Right lobe of liver (tissue), 6 donors: ENCODE measurements at places on chromosomes 13 and 19. TPM values are rescaled to one million over a fixed set of nuclear protein-coding genes. Genes with fewer than 3 reads are reported as not detected.

The B3GNT8 gene
- total RNA-seq = 0.50 TPM

- H3K4me3 ChIP-seq = no peak overlapping the region
- no peak overlapping the region for H3K27ac ChIP-seq
- no peaks in the 10 kb centered on the region for H3K27me3 ChIP-seq
- no peaks in the 10 kb centered on the region for H3K36me3 ChIP-seq
- no peak for DNase-seq
- peaks cover 8% of the 10 kb centered on the region for H3K4me1 ChIP-seq
Observed at GRCh38 chr19:18434411-18435175, 3.3 kb downstream of the ISYNA1 start.

The ZSCAN4 gene
- total RNA-seq = not detected

GRCh38 chr19:18204394-18205199 lies 755 bp upstream of the RAB3A start:
- peak overlapping the region; percentile 94 for H3K27ac ChIP-seq
- H3K36me3 ChIP-seq = no peaks in the 10 kb centered on the region
- DNase-seq = no peak
- peaks cover 8% of the 10 kb centered on the region for H3K4me1 ChIP-seq
- H3K27me3 ChIP-seq = no peaks in the 10 kb centered on the region
